IPS DF 6.9 (cell line): ENCODE measurements at places on chromosomes 2 and 18.

DNA sequence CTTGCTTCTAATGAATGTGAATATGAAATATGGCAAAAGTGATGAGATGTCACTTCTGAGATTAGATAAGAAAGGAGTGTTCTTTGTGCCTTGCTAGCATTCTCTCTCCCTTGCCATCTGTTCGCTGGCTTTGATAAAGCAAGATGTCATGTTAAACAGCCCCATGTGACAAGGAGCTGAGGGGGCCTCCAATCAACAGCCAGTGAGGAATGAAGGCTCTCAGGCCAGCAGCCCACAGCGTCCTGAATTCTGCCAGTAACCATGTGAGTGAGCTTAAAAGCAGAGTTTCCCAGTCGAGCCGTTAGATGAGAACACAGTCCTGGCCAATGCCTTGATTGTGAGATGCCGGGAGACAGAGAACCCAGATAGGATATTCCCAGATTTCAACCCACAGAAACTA, 198.8 kb downstream of the IRS1 start:
- H3K4me1 ChIP-seq = no peaks in the 10 kb centered on the region; the same call in 1 of the 2 replicates
- DNase-seq = no peak
- H3K27ac ChIP-seq = no peak overlapping the region
- no peaks in the 10 kb centered on the region for H3K27me3 ChIP-seq

- no peak overlapping the region for H3K4me3 ChIP-seq
- no peaks in the 10 kb centered on the region for H3K27me3 ChIP-seq
- H3K4me1 ChIP-seq = no peaks in the 10 kb centered on the region
- H3K36me3 ChIP-seq = no peaks in the 10 kb centered on the region
Observed at GRCh38 chr2:86552889-86553288, 10.4 kb downstream of the CHMP3 start.

GRCh38 chr2:19036091-19036490, 322.3 kb downstream of the OSR1 start:
- no peak for DNase-seq
- no peak overlapping the region for H3K4me3 ChIP-seq
- no peaks in the 10 kb centered on the region for H3K4me1 ChIP-seq
- no peaks in the 10 kb centered on the region for H3K27me3 ChIP-seq

GRCh38 chr2:106139238-106139935, 54.7 kb downstream of the UXS1 start:
- 0 out of 2 replicates have a peak, but pooled peaks cover 3% of the 10 kb centered on the region for H3K36me3 ChIP-seq
- H3K27ac ChIP-seq = no peak overlapping the region
- DNase-seq = no peak
- H3K4me1 ChIP-seq = no peaks in the 10 kb centered on the region

- H3K36me3 ChIP-seq = peaks cover 4% of the 10 kb centered on the region; the same call in 1 of the 2 replicates
- no peaks in the 10 kb centered on the region for H3K4me1 ChIP-seq
- H3K27me3 ChIP-seq = no peaks in the 10 kb centered on the region
Observed at GRCh38 chr2:214730248-214730647, 79.2 kb downstream of the BARD1 start.
